ENCODE measurements at places on chromosomes 4 and X. TPM values are rescaled to one million over a fixed set of nuclear protein-coding genes. Genes with fewer than 3 reads are reported as not detected.
A peak's percentile ranks its signal among the peaks of the same experiment; 100 is the strongest.

Gene SYTL5
- 0.17 TPM for total RNA-seq

Gene RTL5
- total RNA-seq: 0.23 TPM

Gene PPP4R3C
- not detected for total RNA-seq

Gene SLITRK2
- not detected for total RNA-seq

Gene GAGE2A
- not detected for total RNA-seq

DNA sequence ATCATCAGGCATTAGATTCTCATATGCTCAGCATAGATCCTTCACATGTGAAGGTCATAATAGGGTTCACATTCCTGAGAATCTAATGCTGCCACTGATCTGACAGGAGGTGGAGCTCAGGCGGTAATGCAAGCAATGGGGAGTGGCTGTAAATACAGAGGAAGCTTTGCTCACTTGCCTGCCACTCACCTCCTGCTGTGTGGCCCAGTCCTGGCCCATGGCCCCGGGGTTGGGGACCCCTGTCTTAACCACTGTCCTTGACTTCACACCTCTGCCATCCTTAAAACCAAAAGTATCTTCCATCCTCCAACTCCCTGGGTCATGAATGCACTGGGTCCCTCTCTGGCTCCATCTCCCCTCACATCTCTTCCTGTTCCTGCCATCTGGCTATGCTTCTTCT is 129.1 kb downstream of the HMX1 start:
- no peak for DNase-seq
- H3K27ac ChIP-seq: no peak overlapping the region
- H3K4me1 ChIP-seq: no peaks in the 10 kb centered on the region
- no peaks in the 10 kb centered on the region for H3K36me3 ChIP-seq
- H3K4me3 ChIP-seq: no peak overlapping the region

GRCh38 chrX:1466232-1466661 is 13.5 kb upstream of the ASMTL start:
- H3K27me3 ChIP-seq: no peaks in the 10 kb centered on the region
- peaks cover 7% of the 10 kb centered on the region for H3K4me1 ChIP-seq
- no peak for DNase-seq
- H3K4me3 ChIP-seq: no peak overlapping the region
- H3K27ac ChIP-seq: no peak overlapping the region

DNA sequence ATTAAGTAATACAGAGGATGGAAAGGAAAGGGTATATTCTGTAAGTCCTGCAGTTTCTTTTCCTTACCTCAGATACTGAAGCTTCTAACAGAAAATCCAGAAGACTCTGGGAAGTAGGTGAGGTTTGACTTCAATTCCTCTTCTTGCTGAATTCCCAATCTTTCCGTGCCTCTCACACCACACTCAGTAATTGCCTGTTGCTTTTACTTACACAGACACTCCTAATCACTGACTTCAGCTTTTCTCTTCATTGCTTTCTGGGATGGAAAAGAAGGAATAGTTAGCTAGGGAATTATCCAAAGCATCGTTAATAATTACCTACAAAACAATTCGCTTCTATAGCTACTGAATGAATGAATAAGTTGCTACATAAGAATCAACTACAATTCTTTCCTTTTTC is 163.6 kb downstream of the FBXO8 start:
- 0 out of 2 replicates have a peak, but pooled peaks cover 4% of the 10 kb centered on the region for H3K4me1 ChIP-seq
- H3K36me3 ChIP-seq: no peaks in the 10 kb centered on the region
- no peak for DNase-seq

GRCh38 chr4:170008371-170008770 is 17.8 kb downstream of the MFAP3L start:
- no peak for DNase-seq
- no peak overlapping the region for H3K27ac ChIP-seq
- H3K4me1 ChIP-seq: no peaks in the 10 kb centered on the region
- no peaks in the 10 kb centered on the region for H3K36me3 ChIP-seq

DNA sequence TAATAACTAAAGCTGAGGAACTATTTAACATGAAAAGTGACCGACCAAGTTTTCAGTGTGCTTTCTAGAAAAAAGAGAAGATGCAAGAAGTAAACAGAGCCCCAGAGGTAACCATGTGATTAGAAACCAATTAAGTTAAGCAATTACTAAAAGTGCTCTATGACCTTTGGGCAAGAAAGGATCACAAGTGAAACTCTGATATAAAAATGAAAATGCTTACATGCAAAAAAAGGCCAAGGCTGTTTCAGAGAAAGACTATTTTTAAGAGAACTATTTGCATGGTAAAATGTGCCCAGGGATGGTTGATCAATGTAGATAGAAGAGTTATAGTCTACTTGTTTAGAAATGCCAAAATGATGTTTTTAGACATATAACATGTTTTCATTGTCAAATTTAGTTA is 22.0 kb downstream of the KLHL15 start:
- H3K4me1 ChIP-seq: peaks cover 6% of the 10 kb centered on the region
- no peak for DNase-seq
- H3K27ac ChIP-seq: no peak overlapping the region
- H3K4me3 ChIP-seq: no peak overlapping the region

- H3K4me1 ChIP-seq: no peaks in the 10 kb centered on the region
- H3K27ac ChIP-seq: no peak overlapping the region
- peaks cover 5% of the 10 kb centered on the region for H3K27me3 ChIP-seq
- no peak for DNase-seq
- no peak overlapping the region for H3K4me3 ChIP-seq
These were observed 447.9 kb upstream of the FAM241A start for GRCh38 chr4:111697176-111697942.

GRCh38 chr4:128686032-128686465 is 123.5 kb upstream of the JADE1 start:
- no peak overlapping the region for H3K27ac ChIP-seq
- H3K4me1 ChIP-seq: no peaks in the 10 kb centered on the region
- no peak overlapping the region for H3K4me3 ChIP-seq

DNA sequence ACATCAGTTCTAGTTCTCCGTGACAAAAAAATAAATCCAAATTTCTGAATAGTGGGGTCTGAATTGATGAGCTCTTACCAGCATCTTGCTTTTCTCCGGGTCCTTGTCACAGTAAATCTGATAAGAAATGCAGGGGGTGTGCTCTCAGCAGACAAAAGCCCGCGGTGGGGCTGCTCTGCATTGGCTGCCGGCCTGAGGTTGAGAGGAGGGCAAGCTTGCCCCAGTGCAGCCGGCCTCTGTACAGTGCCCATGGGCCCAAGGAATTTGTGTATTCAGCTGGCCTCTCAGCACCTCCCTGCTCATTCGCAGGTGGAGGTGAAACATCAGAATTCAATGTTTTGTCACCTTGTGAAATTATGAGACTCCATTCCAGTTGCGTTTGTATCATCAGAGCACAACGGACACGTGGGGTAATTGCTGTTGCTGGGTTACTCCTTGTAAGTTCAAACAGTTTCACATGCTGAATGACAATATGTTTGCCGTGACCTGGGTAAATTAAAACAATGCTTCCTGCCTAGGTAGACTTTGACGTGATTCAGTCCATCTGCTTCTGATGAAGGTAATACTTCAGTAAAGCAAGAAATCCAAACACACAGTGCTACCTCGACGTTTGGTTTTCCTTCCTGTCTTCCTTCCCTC is 596.4 kb downstream of the MID1IP1 start:
- H3K4me1 ChIP-seq: no peaks in the 10 kb centered on the region
- H3K4me3 ChIP-seq: no peak overlapping the region
- H3K27me3 ChIP-seq: peaks cover 9% of the 10 kb centered on the region

- H3K36me3 ChIP-seq: no peaks in the 10 kb centered on the region
- H3K4me3 ChIP-seq: no peak overlapping the region
- peaks cover 14% of the 10 kb centered on the region for H3K4me1 ChIP-seq
- no peak for DNase-seq
These were observed 25.8 kb upstream of the PSAPL1 start for GRCh38 chr4:7460566-7460965.

- no peaks in the 10 kb centered on the region for H3K36me3 ChIP-seq
These were observed 72.3 kb upstream of the SH3RF1 start for GRCh38 chr4:169342906-169343564.

- H3K36me3 ChIP-seq: peaks cover 6% of the 10 kb centered on the region
- no peaks in the 10 kb centered on the region for H3K4me1 ChIP-seq
- no peak overlapping the region for H3K4me3 ChIP-seq
These were observed 30.6 kb downstream of the TBL1X start for GRCh38 chrX:9495496-9495895.

DNA sequence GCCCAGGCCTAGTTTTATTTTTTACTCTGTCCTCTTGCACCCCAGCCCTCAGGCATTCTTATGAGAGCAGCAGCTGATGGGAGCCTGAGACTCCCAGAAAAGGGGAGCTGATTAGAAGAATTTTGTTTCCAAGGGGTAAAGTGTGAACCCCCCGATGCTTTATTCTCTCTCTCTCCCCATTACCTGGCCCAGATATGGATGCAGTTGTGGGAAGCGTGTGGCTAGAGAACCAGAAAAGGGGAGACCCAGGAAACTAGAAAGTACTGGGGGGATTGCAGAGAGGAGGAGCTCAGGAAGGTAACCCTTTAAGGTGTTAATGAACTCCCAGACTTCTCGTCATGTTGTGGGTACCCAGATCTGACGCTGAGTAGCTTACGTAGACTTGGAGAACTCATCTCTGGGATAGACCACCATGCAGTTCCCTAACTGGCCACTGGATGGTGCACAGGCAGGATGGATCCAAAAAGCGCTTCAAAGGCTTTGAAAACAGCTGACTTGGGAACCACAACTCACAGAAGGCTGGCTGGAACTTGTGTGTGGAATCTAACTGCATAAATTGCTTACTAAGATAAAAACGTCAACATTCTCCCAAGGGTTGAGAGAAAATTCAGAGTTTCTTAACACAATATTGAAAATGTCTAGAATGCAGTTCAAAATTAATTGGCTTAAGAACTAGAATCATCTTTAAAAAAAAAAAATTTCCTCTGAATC is 64.7 kb downstream of the TBC1D14 start:
- no peak overlapping the region for H3K27ac ChIP-seq
- H3K27me3 ChIP-seq: no peaks in the 10 kb centered on the region
- no peaks in the 10 kb centered on the region for H3K4me1 ChIP-seq

DNA sequence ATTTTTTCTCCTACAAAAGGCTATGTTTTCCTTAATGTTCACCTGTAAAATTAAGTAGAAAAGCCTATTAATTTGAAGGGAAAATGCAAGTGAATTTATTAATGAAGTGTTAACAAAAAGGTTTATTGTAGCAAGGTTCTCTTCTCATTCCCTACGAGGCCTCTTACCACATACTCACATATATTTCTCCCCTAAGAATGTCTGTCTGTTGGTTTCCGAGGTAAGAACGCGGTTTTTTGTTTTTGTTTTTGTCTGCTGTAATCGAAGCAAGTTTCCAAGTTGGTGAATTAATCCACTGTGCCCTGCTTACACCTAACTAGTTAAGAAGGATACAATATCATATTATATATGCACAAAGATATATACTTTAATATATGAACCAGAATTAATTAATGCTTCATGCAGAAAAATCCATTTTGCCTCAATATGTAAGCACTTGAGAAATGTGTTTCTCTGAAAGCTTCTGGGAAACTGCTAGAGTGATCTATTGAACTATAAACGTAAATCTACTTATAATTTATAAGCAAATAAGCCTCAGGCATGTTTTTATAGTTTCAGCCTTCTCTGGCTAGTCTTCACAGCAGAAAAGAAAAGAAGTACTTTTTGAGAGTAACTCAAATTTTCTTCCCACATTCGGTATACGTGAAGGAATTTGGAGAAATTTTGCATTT is 120.8 kb downstream of the EGF start:
- H3K27me3 ChIP-seq: no peaks in the 10 kb centered on the region
- no peaks in the 10 kb centered on the region for H3K4me1 ChIP-seq
- H3K27ac ChIP-seq: no peak overlapping the region
- DNase-seq: no peak

GRCh38 chr4:13452927-13453579 is 31.1 kb downstream of the RAB28 start:
- DNase-seq: no peak
- no peak overlapping the region for H3K27ac ChIP-seq
- H3K4me1 ChIP-seq: no peaks in the 10 kb centered on the region
- no peaks in the 10 kb centered on the region for H3K36me3 ChIP-seq

DNA sequence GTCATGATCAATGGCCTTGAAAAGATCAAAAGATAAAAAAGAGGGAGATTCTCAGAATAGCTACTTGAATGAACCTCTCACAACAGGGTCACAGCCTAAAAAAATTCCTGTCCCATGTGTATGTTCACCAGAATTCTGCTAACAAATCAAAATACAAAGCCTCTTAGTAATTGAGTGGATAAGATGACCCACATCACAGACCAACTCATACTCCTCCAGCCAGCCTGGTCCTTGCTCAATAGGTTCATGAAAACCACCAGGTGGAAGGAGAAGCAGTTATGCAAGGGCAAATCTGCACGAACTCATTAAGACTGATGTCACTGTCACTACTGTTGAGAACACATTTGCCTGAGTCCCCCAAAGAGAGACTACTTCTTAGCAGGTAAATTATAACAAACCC is 21.5 kb downstream of the WDFY3 start:
- no peak overlapping the region for H3K27ac ChIP-seq

GRCh38 chr4:139083956-139084803 is 68.6 kb downstream of the NOCT start:
- peak overlapping the region; percentile 90 for H3K27ac ChIP-seq
- peak overlapping the region; percentile 85 for H3K4me3 ChIP-seq

- no peak overlapping the region for H3K4me3 ChIP-seq
- H3K27ac ChIP-seq: 0 out of 2 replicates have a peak overlapping the region, but pooled peaks have one; percentile 26
- peak; percentile 57 for DNase-seq
- H3K4me1 ChIP-seq: peaks cover 7% of the 10 kb centered on the region
- H3K36me3 ChIP-seq: no peaks in the 10 kb centered on the region
These were observed 206.5 kb upstream of the ANXA10 start for GRCh38 chr4:167885872-167886271.

- no peak for DNase-seq
- H3K27ac ChIP-seq: no peak overlapping the region
- no peaks in the 10 kb centered on the region for H3K36me3 ChIP-seq
- H3K27me3 ChIP-seq: no peaks in the 10 kb centered on the region
- H3K4me1 ChIP-seq: no peaks in the 10 kb centered on the region
- no peak overlapping the region for H3K4me3 ChIP-seq
These were observed 209.7 kb upstream of the RADX start for GRCh38 chrX:106401965-106402559.

All from PC-3 (cell line).